Stimulated activated CD4-positive, alpha-beta T cell treated with anti-CD3 and anti-CD28 coated beads, Interleukin-1b, Interleukin-23, amount 100 ng/mL, for 1 hour (primary cell): ENCODE measurements at places on chromosomes 1 and 21.

- DNase-seq, result no peak
Observed at GRCh38 chr1:113928187-113928930, 765 bp upstream of the HIPK1 start.

DNA sequence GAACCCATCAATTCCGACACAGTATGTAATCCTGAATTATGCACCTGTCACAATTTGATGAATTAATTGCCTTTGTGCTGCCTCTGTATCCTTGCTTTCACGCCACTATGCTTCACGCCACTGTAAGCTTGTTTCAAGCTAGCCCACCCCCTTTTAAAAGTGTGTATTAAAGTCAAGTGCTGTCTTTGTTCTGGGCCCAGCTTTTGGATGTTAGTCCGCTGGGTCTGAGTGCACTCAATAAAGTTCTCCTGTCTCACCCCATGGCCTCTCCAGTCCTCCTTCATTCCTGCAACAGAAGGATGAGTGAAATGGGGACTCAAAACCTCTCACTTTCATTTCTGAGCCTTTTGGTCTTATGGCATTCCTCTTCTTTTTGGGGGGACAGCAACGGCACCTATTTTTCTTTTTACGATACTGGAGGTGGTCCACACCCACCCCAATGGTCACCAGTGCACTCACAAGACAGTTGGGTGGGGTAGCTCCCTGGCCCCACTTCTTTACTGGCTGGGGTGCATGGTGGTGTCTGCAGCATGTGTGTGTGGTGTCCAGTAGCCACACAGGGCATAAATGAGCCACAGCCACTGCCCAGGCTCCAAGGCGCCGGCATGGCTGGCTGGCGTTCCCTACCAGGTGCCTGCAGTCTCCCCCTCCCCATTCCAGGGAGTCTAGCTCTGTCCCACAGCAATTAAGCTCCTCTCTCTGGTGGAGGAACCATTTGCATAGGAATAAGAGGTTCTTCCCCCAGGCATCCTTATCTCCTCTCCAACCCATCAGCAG is 1.8 kb downstream of the THEM4 start:
- no peak for DNase-seq

- DNase-seq, result no peak
Observed at GRCh38 chr1:21867451-21867996, 55.5 kb downstream of the LDLRAD2 start.

DNA sequence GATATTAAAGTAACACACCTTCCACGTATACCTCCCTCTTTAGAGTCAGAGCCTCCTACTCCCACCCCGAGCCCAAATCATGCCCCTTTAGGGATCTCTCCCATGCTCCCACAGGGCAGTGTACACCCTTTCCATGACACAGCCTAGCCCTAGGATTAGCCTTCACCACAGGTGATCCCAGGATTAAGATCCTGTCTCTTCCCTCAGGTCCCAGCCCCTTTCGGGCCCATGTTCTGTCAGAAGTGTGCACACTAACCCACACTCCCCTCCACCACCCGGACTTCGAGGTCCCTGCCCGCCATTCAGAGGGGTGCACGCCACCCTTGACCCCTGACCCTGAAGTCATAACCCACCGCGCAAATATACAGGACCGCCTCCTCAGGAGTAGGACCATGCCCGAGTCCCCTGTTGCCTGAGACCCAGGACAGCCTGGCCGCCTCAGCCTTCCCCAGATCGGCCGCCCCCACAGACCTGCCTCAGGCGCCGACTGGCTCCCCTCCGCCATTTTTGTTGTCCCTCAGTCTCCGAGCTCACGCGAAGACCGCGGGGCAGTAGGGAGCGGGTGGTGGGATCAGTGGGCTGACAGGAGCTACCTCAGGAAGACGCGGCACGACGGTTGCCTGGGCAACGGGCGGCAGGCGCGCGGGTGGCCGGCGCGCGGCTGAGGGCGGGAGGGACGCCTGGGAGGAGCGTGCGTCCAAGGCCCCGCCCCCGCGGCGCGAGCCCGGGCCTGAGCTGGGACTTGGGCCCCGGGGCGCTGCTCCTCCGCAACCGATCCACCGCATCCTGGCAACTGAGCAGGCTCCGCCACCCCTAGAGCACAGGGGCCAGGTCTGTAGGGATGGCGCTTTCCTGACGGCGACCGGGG is at the start of gene AGBL4:
TSS of gene AGBL4 (minus strand) at position 663 of the 868 bp plus-strand sequence.
- no peak for DNase-seq

- peak; percentile 7 for DNase-seq
Observed at GRCh38 chr1:17502326-17502778, 37.1 kb upstream of the ARHGEF10L start.

DNA sequence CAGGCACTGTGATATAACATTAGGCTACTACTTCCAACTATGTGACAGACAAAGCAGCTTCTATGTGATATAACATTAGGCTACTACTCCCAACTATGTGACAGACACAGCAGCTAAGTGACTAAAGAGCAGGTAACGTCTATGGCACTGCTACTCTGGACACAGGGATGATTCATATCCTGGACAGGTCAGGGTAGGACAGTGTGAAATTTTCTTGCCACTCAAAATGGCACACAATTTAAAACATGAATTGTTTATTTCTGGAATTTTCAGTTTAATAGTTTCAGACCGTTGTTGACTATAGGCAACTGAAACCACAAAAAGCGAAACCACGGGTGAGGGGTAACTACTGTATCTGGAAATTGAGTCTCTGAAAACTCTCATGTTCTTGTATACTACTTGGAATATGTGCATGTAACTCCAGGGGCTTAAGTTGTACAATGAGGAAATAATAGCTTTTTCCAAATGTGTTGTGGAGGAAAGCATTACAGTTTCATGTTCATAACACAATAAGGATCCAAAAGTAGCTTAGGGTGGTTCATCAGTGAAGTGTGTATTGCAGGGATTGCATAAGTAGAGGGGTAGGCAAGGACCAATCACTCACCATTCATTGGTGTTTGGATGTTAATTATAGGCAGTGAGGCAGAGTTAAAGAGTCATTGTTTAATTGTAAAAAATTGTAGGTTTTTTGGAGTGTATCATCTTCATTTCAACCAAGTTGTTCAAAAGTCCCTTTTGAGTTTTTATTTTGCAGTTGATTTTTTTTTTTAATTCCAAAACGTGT is 5.3 kb downstream of the DTL start:
- no peak for DNase-seq

- DNase-seq, result no peak
Observed at GRCh38 chr1:47362828-47363227, 29.2 kb downstream of the CMPK1 start.

DNA sequence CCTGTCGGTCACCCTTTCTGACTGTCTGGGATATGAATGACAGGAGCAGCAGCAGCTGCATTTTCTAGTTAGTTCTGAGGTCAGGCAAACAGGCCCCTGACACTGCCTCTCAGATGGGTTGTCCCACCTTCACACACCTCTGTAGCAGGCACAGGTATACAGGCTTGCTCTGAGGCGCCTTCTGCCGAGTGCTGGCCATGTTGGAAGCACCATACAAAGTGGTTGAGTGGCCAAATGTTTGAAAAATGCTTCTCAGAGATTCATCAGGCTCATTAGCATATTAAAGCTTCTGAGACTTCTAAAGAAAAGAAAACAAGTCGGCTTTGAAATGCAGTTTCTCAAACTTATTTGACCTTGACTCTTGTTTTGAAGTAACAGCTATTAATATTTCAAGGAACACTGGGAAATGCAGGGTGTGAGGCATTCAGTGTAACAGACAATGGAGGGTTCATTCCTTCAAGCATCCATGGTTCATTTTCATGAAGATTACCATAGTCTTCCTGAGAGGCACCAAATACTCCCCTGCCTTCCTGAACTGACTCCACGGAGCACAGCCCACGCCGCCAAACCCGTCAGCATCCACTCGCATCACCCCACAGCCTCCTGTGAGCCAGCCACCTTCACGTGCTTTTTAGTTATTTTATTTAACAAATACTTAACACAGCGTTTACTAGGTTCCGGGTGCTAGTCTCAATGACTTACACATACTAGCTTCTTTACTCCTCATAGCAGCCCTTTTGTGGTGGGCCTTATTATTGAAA is 81.8 kb downstream of the KCNN3 start:
- no peak for DNase-seq

GRCh38 chr1:116881879-116882520 is 27.7 kb upstream of the PTGFRN start:
- no peak for DNase-seq

- DNase-seq, result no peak
Observed at GRCh38 chr1:84467298-84467697, 11.8 kb upstream of the RPF1 start.
